ENCODE measurements at places on chromosomes 2 and 18.

DNA sequence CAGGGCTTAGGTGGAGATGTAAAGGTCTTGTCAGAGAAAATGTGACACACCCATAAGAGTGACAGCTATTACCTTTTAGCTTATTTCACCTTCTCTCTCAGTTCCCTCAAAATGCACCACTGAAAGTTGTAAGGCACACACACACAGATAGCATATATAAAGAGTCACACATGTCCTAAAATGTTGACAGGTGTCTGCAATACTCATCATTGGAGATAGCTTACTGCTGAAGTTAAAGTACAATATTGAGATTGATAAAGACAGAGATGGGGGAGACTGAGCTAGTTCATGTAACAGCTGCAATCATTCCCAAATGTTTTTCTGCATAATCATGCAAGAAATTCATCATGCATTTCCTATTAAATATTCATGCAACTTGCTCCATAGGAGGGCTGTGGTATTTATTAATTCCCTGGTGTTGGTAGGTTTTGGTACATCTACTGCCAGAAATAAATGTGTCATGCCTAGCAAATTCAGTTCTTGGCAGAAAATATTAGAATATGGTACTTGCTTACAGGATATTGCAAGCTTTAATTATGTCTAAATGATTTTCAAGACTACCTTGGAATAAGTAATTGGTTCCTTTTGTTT lies 118.8 kb upstream of the RBMS1 start:
- DNase-seq = no peak

DNA sequence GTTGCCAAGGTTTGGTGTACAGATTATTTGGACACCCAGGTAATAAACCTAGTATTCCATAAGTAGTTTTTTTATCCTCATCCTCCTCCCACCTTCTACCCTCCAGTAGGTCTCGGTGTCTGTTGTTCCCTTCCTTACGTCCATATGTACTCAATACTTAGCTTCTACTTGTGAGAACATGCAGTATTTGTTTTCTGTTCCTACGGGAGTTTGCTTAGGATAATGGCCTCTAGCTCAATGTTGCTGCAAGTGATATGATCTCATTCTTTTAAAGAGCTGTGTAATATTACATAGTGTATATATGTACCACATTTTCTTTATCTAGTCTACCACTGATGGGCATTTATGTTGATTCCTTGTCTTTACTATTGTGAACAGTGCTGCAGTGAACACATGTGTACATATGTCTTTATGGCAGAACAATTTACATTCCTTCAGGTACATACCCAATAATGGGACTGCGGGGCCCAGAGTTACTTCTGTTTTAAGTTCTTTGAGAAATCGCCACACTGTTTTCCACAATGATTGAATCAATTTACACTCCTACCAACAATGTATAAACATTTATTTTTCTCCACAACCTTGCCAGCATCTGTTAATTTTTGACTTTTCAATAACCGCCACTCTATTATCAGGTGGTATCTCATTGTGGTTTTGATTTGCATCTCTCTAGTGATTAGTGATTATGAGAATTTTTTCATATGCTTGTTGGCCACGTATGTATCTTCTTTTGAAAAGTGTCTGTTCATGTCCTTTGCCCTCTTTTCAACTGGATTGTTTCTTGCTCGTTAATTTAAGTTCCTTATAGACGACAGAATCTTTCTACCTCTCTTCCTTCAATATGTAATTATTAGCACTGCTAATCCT lies 88.0 kb downstream of the MEMO1 start:
- DNase-seq = no peak

- peak; percentile 3 for DNase-seq
These were observed 582.8 kb downstream of the ZEB2 start for GRCh38 chr2:143936848-143937722.

DNA sequence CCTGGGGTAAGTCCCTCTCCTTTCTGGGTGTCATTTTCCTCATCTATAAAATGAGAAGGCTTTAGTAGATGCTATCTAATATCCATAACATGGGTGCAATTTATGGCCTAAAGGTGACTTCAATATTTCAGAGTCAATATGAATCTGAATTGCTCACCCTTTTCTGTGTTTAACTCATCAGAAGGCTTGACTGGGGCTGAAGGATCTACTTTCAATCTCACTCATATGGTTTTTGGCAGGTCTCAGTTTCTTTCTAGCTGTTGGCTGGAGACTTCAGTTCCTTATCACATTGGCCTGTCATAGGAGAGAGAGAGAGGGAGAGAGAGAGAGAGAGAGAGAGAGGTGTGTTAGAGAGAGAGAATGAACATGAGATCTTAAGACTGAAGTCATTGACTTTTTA lies 343.7 kb upstream of the MEX3C start:
- DNase-seq = no peak

GRCh38 chr18:76446321-76447257 lies 48.5 kb downstream of the ZNF516 start:
- DNase-seq = no peak

- no peak for DNase-seq
These were observed 297.8 kb upstream of the KCNJ3 start for GRCh38 chr2:154400563-154401290.
